ENCODE measurements at places on chromosomes 16 and 17. TPM values are rescaled to one million over a fixed set of nuclear protein-coding genes. Genes with fewer than 3 reads are reported as not detected.

- H3K27ac ChIP-seq: no peak overlapping the region
- no peaks in the 10 kb centered on the region for H3K27me3 ChIP-seq
- H3K4me1 ChIP-seq: peaks cover 23% of the 10 kb centered on the region
- DNase-seq: no peak
Measured at GRCh38 chr17:54968988-54969332, 395 bp downstream of the STXBP4 start.

DNA sequence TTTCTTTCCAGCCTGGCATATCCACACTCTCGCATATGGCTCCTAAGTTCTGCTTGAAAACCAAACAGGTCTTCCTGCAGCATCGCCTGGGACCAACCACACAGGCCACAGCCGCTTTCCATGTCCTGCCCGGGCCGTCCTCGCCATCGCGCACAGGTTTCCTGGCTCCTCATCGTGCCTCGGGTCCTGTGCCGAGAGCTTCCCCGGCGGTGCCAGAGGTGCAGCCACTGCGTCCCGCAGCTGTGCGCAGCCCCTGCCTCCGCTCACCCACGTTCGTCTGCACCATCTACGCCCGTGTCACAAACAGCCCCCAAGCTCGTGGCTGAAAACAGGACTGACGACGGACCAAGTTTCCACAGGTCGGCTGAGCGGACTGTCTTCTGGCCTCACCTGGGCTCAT, 6.3 kb upstream of the ZFPM1 start:
- no peaks in the 10 kb centered on the region for H3K4me1 ChIP-seq
- H3K36me3 ChIP-seq: no peaks in the 10 kb centered on the region
- DNase-seq: no peak
- H3K4me3 ChIP-seq: no peak overlapping the region
- no peaks in the 10 kb centered on the region for H3K27me3 ChIP-seq

The SLC16A5 gene
- 2.3 TPM for total RNA-seq

The KRT33B gene
- not detected for total RNA-seq

The ALOX15B gene
- total RNA-seq: not detected
